ENCODE measurements at places on chromosomes 2 and 18.

DNA sequence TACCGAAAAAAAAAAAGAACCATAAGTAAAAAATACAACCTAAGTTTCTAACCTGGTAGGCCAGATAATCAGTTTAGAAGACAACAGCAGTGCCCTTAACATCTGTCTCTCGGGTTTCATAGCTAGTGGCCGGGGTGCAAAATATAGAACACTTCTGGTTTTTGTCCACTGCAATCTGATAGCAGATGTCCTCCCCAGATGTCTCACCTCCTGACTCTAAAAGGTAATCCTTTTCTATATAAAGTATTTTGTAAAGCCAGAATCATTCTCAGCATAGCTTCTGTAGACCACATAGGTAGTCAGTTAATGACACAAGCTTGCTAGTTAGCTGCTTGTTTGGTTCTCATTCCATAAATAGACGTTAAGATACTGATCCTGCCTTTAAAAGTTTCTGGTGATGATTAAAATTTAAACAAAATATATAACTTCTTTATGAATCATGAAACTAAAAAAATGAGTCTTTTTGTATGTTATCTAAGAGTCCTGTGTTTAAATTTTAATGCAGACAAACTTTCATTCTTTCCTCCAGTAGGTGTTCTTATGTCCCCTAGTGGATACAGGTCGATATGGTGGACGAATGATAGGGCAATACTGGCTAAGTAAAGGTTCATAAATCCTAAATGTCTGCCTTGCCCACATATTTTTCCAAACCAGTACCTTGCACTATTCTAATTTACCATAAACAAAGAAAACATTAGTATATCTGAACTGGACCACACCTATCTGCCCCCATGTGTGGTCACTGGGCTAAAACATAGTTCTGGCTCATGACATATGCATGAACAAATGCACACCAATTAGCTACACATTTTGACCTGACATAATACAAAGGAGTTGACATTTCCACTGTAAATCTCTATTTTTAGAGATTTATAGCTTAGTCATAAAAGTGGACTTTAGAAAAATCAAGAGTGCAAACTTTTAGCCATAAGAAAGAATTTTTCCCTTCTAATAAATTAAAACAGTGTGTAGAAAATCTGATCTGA is 171.0 kb downstream of the SRBD1 start:
- DNase-seq: no peak

DNA sequence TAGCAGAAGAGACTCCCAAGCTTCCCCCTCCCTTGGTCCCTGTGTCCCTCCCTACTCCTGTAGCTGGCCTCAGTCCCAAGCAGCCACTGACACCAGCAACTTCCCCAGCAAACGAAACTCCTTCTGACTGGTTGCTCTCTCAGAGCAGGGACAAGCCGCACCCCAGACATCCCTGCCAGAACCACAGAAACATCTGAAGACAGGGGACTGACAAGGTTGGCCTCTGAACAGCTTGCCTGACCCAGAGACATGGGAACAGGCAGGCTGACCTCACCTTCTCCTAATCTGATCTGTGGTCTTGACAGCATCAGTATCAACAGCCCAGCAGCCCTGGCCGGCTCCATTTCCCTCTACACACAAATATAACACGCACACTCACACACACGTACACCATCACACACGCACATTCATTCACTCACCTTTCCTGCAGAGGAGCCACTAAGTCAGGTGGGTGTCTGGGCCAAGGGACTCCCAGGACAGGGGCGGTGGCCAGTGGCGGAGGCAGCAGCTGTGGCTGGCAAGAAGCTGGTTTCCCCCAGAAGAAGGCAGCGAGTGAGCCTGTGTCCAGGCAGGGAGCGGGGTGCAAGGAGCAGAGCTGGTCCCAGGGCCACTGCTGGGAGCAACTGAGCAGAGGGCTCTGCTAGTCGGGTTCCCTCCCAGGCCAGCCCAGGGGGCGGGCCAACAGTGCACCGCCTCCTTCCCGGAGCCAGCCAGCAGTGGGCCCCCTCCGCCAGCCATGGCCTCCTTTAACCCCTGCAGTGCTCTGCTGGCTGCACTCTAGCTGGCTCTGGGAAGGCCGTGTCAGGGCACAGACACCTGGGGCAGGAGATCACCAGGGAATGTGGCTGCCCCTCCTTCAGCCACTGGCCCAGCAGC is 59.1 kb downstream of the TNS1 start:
- DNase-seq: no peak

GRCh38 chr2:32246911-32247310 is 17.8 kb downstream of the NLRC4 start:
- no peak for DNase-seq

DNA sequence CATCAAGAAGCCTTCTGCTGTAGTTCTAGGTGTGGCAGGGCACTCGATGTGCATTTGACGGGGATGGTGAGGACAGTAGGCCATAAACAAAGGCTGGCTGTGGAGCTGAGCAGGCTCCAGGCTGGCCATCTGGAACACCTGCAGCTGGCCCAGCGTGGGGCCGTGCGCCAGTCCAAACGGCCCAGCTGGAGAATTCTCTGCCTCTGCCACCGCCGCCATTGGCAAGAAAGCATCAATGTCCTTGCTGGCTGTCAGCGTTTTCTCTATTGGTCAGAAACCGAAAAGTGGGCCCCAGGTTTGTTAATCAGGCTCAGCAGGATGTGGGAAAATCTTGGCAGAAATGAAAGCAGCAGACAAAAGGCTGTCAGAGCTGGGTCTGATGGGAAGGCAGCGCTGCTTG is 24.0 kb upstream of the CTIF start:
- DNase-seq: no peak

All from naive B cell (primary cell).